ENCODE measurements at places on chromosomes 7 and 10.

- DNase-seq: no peak
Measured at GRCh38 chr7:17802056-17802455, 138.2 kb downstream of the SNX13 start.

DNA sequence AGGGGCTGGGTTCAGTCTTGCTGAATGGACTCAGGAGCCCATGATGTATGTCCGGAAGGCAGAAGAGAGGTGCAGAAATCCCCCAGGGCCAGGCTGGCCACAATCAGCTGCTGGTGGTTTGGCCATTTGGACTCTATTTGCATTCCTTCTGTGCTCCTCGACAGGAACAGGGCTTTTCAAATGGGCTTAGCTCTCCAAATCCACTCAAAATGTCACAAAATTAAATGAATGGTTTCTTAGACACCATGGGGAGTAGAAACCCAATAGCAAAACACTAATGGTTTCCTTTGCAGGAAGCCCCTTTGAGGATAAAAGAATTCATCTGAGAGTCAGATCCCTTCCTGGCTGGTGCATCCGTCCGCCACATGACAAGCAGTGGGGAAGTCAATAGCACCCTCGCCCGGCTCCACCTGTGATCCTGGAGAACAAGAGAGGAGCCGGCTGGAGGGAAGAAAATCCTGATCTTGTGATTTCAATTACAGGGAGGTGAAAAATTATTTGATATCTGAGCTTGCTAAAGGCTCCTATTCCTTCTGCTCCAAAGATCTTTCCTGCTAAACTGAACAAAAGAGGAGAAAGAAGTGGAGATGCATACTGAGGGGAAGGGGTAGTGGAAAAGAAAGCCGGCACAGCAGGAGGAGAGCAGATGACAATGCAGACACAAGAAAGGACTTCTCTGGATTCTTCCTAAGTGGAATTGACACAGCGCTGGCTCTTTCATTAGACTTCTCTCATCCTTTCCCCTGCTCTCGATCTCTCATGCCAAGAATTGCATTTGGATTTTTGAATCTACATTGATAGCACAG lies 190.7 kb downstream of the C7orf25 start:
- no peak for DNase-seq

GRCh38 chr10:99555825-99556523 lies 23.2 kb downstream of the NKX2-3 start:
- DNase-seq: peak; percentile 79

GRCh38 chr7:140611641-140612040 lies 29.0 kb downstream of the DENND2A start:
- no peak for DNase-seq

DNA sequence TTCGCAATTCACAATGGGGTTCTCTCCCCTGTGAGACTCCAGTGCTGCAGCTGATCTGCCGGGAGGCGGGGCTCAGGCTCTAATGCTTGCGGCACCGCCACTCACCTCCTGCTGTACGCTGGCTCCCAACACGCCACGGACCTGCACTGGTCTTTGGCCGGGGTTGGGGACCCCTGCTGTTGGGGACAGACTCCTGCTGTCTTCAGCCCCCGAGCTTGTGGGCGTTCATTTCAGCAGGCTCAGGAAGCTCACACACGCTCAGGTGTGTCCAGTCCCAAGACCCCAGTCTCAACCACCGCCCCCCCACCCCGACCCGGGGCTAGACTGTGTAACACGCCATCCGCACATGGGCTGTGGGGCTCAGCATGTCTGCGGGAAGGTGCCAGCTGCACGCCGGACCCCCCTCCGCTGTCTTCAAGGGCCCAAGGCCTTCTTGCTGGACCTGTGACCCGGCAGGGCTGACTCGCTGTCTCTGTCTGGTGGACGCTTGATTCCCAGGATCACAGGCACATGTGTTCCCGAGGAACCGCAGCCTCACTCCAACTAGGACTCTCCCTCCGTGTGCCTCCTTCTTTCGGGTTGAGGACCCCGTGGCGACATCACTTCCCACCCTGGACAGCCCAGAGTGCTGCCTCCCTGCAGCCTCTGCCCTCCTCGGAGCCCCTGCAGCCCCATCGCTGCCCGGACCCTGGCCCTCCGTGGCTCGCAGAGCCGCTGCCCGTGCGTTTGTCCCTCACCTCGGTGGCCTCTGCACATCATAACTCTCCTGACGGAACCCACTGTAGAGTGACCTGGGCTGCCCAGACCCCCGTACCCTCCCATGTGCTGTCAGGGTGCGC lies 106.4 kb downstream of the DNAJB6 start:
- no peak for DNase-seq

GRCh38 chr7:34191771-34192479 lies 286.6 kb downstream of the BMPER start:
- DNase-seq: no peak

- no peak for DNase-seq
Measured at GRCh38 chr7:90167361-90167760, 13.1 kb downstream of the STEAP1 start.

- no peak for DNase-seq
Measured at GRCh38 chr7:158955932-158956804, 99.8 kb downstream of the DYNC2I1 start.

GRCh38 chr7:120064565-120064964 lies 208.4 kb upstream of the KCND2 start:
- DNase-seq: peak; percentile 69

DNA sequence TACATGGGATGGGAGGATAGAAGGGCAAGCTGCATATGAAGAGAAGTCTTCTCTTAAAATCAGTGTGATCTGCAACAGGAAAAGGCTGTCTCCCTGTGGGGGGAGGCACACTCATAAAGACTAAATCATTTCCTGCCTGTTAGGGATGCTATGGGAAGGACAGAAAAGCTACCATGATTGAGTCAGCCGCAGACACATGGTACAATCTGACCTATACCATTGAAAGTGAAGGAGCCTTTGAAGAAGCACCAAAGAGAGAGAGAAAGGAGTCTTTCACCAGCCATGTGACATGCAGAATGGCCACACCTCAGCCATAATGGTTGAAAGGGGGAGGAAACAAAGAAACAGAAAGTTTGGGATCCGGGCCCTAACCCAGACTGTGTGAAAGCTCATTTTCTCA lies 29.1 kb downstream of the NUDCD3 start:
- peak; percentile 62 for DNase-seq

GRCh38 chr10:836782-837181 lies 94.7 kb downstream of the LARP4B start:
- DNase-seq: no peak

All from GM12865 (cell line).